Endothelial cell (in vitro differentiated cells): ENCODE measurements at places on chromosomes 7 and 10.

DNA sequence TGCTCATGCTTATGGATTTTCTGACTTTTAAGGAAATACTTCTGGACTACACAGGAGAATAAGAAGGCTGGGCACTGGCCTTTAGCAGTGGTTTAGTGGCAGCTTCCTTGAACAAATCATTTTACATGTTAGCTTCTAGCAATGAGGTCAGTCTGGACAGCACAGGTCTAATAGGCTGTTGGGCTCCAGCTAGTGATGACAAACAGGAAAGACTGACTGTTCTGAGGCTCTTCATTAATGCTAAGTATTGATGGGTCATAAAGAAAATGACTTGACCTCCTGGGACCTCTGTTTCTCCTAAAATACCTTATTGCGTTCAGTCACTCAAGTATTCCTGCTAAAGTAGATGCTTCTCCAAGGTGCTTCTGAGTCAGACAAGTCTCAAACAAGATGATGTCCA is 4.9 kb upstream of the RHOBTB1 start:
- no peaks in the 10 kb centered on the region for H3K36me3 ChIP-seq
- H3K4me3 ChIP-seq: no peak overlapping the region
- H3K27me3 ChIP-seq: peaks cover 7% of the 10 kb centered on the region

GRCh38 chr7:11636274-11636673 is 195.7 kb downstream of the THSD7A start:
- no peak overlapping the region for H3K27ac ChIP-seq
- H3K4me3 ChIP-seq: no peak overlapping the region
- peaks cover 3% of the 10 kb centered on the region for H3K4me1 ChIP-seq
- H3K36me3 ChIP-seq: peaks cover 7% of the 10 kb centered on the region
- no peaks in the 10 kb centered on the region for H3K27me3 ChIP-seq
- DNase-seq: no peak

DNA sequence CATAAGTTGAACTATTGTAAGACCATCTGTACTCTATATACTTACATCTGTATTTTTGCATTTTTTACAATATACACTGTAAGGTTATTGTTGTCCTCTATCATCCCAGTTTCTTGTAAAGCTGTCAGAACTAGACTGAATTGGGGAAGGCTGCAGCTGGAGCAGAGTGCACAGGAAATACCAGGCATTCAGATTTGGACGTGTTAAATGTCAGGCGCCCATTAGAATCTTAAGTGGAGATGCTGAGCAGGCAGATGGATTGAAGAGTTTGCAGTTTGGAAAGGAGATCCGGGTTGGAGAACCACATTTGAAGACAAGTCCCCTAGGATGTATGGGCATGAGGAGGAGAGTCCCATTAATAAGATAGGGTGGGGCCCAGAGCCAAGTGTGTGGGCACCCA is 40.4 kb downstream of the MTURN start:
- no peak overlapping the region for H3K4me3 ChIP-seq
- no peaks in the 10 kb centered on the region for H3K4me1 ChIP-seq
- H3K27me3 ChIP-seq: no peaks in the 10 kb centered on the region
- no peak for DNase-seq
- H3K27ac ChIP-seq: no peak overlapping the region
- no peaks in the 10 kb centered on the region for H3K36me3 ChIP-seq

DNA sequence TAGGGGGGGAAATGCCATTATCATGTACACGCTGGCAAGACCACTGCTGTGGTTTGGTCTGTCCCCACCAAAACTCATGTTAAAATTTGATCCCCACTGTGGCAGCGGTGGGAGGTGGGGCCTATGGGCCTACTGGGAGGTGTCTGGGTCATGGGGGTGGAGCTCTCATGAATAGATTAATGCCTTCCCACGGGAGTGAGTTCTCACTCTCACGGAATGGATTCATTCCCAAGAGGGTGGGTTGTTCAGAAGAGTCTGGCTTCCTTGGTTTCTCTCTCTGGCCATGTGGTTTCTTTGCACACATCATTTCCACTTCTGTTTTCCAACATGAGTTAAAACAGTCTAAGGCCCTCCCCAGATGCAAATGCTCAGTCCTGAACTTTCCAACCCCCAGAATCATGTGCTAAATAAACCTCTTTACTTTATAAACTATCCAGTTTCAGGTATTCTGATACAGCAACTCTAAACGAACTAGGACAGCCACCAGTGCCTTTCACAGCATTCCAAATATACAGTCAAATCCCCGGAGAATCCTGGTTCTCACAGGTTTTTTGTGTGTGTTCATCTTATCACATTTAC is 44.3 kb downstream of the SMURF1 start:
- H3K4me3 ChIP-seq: peak overlapping the region; percentile 10
- DNase-seq: no peak
- peaks cover 9% of the 10 kb centered on the region for H3K4me1 ChIP-seq
- H3K27me3 ChIP-seq: no peaks in the 10 kb centered on the region

DNA sequence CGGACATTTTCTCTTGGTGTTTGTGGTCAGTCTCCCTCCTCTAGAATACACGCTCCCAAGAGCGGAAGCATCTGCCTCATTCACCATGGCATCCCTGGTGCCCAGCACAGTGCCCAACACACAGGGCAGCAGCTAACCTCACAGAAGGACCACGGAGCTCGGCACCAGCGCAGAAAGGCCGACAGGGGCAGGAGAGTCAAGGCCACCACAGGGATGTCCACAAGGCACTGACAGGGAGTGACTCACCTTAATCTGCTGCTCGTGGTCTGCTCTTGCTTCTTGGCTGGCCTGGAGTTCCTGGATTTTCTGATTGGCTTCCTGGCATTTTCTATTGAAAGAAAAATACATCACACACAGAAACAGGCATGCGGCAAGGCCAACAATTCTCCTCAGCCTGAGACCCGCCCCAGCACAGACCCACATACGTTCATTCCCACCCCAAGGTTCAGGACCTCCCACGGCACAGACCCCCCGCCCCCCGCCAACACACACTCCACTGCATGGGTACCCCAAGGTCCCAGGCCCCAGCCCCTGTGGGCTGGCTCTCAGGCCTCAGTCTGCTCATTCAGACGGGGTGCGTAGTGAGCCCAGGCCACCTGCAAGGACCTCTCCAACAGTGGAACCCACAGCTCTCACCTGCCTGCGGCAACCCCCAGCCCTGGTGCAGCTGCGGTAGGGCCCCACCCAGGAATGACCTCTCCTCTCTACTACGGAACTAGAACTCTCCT is 14.9 kb downstream of the MAD1L1 start:
- H3K27ac ChIP-seq: no peak overlapping the region
- no peak for DNase-seq
- no peak overlapping the region for H3K4me3 ChIP-seq
- H3K36me3 ChIP-seq: peaks cover 46% of the 10 kb centered on the region
- no peaks in the 10 kb centered on the region for H3K4me1 ChIP-seq
- H3K27me3 ChIP-seq: peaks cover 2% of the 10 kb centered on the region

DNA sequence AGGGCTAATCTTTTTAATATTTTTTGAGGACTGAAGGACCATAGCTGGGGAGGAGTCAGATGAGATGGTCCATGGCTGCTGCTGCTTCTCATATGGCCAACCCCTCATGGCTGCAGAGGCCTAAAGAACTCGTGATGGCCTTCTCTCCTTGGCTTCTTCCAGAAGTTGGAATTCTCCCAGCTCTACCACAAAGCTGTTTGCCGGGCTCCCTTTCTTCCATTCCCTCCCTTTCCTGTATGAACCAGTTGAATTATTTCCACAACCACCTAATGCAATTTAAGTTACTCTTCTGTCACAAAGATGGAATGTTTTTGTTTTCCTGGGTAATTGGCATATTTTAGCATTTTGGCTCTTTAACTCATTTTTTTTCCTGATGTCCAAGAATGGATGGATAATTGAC is 80.7 kb downstream of the PHTF2 start:
- H3K4me3 ChIP-seq: no peak overlapping the region
- no peak overlapping the region for H3K27ac ChIP-seq
- no peak for DNase-seq
- H3K4me1 ChIP-seq: no peaks in the 10 kb centered on the region
- H3K36me3 ChIP-seq: no peaks in the 10 kb centered on the region
- no peaks in the 10 kb centered on the region for H3K27me3 ChIP-seq
